ENCODE measurements at places on chromosomes 12 and 14.

- DNase-seq: no peak
Measured at GRCh38 chr14:103304706-103305105, 29.3 kb upstream of the EIF5 start.

DNA sequence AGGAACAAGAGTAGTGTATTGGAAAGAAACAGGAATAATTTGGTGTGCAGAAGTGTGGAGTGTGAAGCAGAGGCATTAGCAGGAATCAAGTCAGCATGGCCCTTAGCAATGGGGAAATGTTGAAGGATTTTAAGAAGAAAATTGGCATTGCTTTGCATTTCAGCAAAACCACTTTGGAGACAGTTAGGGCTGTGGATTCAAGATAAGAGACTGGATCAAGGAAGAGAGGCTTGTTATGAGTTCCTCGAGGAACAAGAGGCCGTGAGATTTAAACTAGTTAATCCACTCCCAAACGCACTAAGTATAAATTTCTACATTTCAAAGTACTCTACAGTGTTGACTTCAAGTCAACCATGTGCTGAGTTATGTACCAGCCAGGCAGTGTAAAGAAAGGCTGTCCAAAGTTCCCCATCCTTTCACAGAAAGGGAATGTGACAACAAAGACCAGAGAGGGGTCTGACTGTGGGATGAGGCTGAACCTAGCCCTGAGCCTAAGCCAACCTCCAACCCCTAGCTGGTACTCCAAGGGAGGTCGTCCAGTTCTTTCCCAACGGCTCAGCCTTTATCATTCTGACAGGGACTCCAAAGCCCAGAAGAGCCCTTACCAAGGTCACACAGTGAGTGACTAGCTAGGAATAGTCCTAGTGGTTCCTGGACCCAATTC is 91.2 kb upstream of the BMP4 start:
- DNase-seq: no peak

GRCh38 chr12:118827047-118827446 is 154.3 kb upstream of the SRRM4 start:
- no peak for DNase-seq

DNA sequence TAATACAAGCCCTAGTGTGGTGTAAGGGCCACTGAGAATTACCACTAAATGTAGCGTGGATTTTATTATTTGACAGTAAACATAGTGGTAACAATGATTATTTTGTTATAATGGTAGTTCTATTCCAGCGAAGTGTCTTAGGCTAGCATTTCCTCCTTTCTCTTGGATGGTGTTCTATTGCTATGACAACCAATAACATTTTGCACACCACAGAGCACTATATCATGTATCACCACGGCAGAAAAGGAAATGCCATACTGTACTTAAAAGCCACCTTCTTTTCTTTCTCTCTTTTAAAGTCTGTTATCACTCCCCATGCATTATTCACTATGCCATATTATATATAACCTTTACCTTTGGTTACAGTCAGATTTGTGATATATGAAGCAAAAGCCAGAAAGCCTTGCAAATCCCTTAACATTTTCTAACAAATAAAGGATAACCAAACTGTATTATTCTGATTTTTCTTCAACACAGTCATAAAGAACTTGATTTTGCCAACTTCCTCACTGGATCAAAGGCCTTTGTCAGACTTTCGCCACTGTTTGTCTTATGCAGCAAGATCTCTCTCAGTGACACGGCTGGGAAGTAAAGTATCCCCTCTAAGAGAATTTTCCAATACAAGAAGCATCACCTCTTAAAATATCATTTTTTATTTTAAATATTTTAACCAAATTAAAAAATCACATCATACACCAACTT is 195.8 kb downstream of the FOXN3 start:
- peak; percentile 22 for DNase-seq

DNA sequence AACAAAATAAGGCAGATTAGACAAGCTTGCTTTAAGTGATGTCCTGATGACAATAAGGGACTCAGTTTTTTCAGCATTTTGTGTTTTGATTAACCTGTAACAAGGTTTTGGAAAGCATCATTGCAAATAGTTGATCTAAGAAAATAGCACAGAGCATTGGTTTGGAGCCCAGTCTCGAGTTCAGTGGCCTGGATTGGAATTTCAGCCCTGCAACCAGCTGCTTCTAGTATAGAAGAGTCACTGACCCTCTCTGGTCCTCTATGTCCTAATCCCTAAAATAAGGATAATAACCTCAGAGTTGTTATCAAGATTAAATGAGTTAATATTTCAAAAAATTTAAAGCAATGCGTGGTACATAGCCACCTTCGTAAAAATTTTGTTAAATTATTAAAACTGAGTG is 25.5 kb downstream of the PDZRN4 start:
- DNase-seq: no peak

- DNase-seq: no peak
Measured at GRCh38 chr14:27372771-27373170, 774.9 kb upstream of the NOVA1 start.

- no peak for DNase-seq
Measured at GRCh38 chr14:65002586-65003210, 16.0 kb downstream of the FNTB start.

- no peak for DNase-seq
Measured at GRCh38 chr12:74490390-74491064, 47.1 kb upstream of the ATXN7L3B start.

GRCh38 chr14:83463500-83464098 is 1929.9 kb upstream of the SEL1L start:
- DNase-seq: peak; percentile 23

GRCh38 chr12:103958621-103959020 is 7.1 kb upstream of the TDG start:
- no peak for DNase-seq

- no peak for DNase-seq
Measured at GRCh38 chr12:100826323-100826722, 31.7 kb downstream of the ANO4 start.

DNA sequence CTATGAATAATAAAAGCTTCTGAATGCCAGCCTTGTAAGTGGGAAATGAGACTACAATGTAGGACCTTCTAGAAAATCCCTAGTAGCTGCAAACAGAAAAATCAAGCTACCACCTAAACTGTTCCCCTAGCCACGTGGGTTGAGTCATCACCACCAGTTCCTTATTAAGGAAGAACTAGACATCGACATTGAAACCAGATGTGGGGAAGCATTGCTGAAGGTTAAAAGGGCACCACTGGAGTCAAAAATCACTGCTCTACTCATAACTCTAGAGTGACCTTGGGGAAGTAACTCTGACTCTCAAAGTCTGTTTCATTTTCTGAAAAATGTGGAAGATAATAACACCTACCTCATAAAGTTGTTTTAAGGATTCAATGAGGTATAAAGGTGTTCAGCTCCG is 9.4 kb upstream of the CNIH1 start:
- DNase-seq: no peak

- DNase-seq: no peak
Measured at GRCh38 chr14:105326891-105327694, 12.5 kb downstream of the PACS2 start.

- DNase-seq: no peak
Measured at GRCh38 chr12:69651922-69652321, 41.2 kb upstream of the LRRC10 start.

DNA sequence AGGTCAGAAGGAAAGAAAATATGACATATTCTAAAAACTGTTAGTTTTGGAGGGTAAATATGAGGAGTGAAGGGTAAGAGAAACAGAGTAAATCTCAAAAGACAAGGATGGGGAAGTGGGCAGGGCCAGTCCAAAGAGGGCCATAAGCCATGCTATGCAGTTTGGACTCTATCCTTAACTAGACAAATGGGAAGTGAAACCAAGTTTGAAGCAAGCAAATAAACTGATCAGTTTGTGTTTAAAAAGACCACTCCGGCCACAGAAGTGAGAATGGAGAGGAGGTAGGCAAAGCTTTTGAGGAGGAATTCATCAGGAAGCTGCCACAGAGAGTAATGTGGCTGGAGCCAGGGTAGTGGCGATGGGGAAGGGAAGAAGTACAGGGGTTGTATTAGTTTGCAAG is 37.5 kb upstream of the DAAM1 start:
- no peak for DNase-seq

GRCh38 chr14:22602862-22603261 is 4.8 kb downstream of the ABHD4 start:
- DNase-seq: no peak

- DNase-seq: no peak
Measured at GRCh38 chr12:109727039-109727723, 13.6 kb downstream of the FAM222A start.

GRCh38 chr12:541676-542324 is 82.1 kb downstream of the B4GALNT3 start:
- DNase-seq: peak; percentile 79

DNA sequence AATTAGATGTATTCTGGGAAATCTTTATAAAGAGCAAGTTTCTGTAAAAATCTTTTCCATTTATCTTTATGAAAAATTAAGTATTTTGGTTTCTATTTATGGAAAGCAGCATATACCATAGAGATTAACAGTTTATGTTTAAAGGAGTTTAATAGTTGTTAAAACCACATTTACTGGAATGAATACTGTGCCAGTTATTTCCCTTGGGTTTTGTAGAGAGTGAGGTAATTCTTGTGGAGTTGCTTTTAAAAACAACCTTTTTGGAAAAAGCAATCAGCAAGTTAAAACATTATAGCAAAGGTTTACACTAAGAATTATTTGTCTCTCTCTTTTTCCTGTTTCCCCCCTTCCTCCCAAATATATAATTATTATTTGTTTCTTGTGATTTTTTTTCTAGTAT is 34.9 kb downstream of the AEBP2 start:
- DNase-seq: no peak

GRCh38 chr12:42590330-42590934 is 886 bp upstream of the PRICKLE1 start:
- DNase-seq: peak; percentile 17

GRCh38 chr14:85595981-85596380 is 66.0 kb downstream of the FLRT2 start:
- DNase-seq: no peak
